ENCODE measurements at places on chromosomes 13 and 19.

DNA sequence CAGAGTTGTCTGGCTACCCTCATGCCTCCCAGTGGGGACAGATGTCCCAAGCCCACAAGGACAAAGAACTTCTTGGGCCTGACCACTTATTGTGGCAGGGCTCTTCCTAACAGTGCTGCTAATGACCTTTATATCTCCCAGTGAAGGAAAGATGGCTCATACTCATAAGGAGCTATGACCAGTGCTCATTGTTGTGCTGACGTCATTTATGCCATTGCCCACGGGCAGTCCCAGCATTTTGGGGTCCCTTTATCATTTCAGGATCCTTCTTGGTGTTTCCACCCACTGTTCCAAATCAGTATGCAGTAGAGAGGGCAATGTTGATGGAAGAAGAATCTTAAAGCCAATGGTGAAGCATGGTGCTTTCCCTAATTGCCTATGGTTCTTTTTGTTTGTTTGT is 1640.0 kb upstream of the PRR20A start:
- DNase-seq = no peak

- no peak for DNase-seq
Measured at GRCh38 chr19:55156202-55157063, 1.1 kb downstream of the TNNI3 start.

- no peak for DNase-seq
Measured at GRCh38 chr19:47258434-47258833, 2.1 kb downstream of the CCDC9 start.

GRCh38 chr19:45901432-45901911 is 941 bp downstream of the MYPOP start:
- no peak for DNase-seq

- DNase-seq = no peak
Measured at GRCh38 chr13:112733112-112733511, 43.3 kb downstream of the ATP11A start.

DNA sequence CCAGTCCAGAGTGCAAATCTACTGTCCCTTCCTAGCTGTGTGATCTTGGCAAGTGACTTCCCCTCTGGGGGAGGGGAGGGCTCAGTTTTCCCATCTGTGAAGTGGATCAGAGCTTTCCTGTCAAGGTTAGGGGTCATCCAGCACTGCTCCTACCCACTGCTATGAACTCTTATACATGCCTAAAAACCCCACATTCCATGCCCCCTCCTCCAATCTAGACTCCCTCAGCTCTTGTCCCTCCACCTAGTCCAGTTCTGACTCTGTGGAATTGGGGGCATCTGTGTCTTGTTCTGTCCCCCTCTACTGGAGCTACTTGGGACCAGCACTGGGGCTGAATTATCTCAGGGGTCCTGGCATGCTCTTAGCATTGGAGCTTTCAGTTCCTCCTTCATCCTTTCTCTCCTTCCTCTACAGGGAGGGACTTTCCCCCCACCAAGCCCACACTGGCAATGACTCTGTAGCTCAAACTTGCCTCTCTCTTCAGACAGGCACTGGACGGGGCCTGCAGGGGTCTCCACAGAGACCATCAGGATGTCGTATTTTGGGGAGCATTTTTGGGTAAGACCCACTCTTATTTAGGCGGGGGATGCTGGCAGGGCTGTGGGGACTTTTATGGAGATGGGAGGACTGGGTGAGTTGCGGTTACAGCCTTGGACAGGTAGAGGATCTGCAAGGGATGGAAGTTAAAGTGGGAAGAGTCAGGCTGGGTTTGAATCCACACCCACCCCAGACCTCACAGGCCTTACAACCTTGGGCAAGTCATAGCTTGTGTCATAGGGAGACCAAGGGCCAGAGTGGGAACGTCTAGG is 3.6 kb downstream of the FCHO1 start:
- DNase-seq = peak; percentile 70

- DNase-seq = no peak
Measured at GRCh38 chr19:5789886-5790558, 941 bp downstream of the DUS3L start.

DNA sequence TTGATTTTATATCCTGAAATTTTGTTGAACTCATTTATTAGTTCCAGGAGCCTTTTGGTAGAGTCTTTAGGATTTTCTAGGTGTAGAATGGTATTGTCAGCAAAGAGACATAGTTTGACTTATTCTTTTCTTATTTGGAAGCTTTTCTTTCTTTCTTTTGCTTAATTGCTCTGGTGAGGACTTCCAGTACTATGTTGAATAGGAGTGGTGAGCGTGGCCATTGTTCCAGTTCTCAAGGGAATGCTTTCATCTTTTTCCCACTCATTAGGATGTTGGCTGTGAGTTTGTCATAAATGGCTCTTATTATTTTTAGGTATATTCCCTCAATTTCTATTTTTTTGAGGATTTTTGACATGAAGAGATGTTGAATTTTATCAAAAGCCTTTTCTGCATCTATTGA is 182.2 kb upstream of the SPRY2 start:
- DNase-seq = no peak

- peak; percentile 34 for DNase-seq
Measured at GRCh38 chr13:42041011-42041683, 7.3 kb upstream of the DGKH start.

DNA sequence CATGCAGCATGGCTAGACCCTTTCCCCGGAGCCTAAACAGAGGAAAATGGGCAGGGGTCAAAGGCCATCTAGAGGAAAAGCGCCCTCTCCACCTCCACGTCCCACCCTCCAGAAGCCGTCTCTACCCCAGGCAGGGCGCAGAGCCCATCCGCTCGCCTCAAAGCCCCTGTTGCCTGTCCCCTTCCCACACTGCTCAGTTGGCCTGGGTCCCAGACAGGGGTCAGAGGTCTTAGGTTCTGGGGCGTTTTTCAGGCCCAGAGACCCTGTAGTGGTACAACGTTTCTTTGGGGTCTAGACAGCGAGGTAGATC is 285 bp downstream of the TMEM143 start:
- no peak for DNase-seq

- DNase-seq = no peak
Measured at GRCh38 chr19:3480383-3481091, at the start of gene SMIM24. SMIM24 (minus strand) TSS chr19:3480525; CDS start chr19:3480463, 62 bp downstream.

DNA sequence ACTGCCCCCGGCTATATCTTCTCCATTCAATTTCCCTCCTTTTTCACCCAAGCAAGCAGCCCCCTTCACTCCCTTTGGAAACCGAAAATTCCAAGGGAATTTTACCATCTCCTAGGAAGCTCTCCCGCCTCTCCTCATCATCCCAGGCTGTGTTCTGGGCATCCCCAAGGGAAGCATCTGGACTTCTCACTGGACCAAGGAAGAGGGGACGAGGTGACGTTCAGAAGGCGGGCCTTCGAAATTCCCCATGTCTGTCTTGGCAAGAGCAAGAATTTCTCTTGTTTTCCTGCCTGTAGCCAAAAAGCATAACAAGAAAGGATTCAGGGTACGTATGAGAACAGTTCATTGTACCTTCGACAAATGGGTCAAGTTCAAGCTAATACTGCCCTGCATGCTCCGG is 6.1 kb downstream of the TPRX2 start:
- no peak for DNase-seq

DNA sequence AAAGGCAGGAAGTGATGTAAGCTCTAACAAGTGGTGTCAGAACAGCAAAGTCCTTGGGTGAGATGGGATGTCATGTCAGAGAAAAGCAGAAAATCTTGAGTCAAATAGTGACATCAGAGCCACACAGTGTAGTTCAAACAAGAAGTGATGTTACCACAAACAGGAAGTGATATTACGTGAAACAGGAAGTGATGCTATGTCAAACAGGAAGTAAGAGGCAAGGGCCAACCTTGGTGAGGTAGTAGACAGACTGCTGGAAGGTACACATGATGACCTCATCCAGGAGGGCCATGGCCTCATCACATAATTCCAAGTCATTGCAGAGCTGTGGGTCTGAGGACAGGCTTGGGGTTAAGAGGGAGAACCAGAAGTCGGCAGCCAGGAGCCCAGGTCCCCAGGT is 7.0 kb upstream of the MAMSTR start:
- DNase-seq = no peak

GRCh38 chr19:55098716-55099556 is 18.5 kb downstream of the PPP1R12C start:
- DNase-seq = no peak

DNA sequence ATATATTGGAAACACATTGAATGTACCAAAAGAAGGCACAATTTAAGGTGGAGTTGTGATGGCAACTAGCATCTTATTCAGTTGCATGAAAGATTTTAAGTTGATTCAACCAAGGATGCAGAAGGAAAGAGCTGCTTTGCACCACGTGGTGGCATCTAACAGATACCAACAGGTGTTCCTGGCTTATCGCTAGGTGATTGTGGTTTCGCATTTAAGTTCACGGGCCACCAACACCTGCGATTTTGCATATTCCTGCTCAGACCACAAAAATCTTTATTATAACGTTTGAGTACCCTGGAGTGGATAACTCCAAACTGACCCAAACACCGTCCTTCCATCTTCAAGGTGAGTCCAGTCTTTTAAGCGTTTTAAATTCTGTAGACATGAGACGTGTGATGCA is 45.3 kb downstream of the RGCC start:
- DNase-seq = no peak

DNA sequence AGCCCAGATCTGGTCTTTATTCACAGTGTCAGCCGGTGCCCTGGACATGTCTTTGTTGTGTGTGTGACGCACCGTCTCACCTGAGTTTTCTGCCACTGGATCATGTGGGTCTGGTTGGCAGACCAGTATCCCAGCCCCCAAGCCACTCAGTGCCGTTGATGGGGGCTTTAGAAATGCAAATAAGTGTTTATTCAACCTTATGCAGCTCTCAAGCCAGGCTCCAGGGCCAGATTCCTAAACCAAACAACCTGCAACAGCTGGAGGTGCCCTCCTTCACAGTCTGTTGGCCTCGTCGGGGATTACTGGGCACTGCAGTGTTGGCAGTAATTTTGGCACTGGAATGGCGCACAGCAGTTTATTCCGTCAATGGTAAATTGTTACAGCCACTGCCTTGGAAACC is 21.6 kb downstream of the FAM124A start:
- DNase-seq = no peak

DNA sequence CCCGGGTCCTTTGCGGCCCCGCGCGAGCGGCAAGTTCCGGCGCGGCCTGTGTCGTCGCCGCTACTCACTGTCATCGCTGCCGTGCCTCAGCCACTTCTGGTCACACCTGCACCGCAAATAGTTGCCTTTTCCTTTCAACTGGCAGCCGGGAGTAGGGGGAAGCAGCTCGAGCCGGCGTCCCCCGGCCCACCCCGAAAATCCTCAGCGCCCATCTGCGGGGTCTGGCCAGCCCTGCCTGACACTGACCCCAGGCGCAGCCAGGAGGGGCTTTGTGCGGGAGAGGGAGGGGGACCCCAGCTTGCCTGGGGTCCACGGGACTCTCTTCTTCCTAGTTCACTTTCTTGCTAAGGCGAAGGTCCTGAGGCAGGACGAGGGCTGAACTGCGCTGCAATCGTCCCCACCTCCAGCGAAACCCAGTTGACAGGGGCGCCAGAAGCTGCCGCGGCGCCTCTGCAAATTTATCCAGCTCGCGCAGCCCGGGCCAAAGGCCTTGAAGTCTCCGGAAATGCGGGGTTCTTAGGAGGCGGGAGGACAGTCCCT is 1.7 kb downstream of the PDX1 start:
- no peak for DNase-seq

DNA sequence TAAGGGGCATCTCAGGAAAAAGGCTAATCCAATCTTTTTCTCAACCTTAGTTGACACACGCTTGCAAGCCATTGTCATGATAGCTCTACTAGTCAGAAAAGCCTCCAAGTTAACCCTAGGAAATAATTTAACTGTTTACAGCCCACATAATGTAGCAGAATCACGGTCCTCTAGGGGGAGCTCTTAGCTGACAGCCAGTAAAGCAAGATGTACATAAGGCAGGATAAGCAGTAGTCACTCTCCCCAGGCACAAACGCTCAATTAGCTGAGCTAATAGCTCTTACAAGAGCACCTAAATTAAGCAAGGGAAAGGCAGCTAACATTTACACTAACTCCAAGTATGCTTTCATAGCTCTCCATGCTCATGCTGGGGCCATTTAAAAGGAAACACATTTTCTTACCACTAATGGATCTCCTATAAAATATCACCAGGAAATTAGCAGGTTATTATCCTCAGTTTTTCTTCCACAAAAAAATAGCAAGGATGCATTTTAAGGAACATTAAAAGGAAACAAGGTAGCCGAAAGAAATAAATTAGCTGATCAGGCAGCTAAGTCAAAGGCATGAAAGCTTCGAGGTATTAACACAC is 33.7 kb upstream of the ZSCAN5A start:
- DNase-seq = no peak

GRCh38 chr19:3119693-3120380 is 16.0 kb upstream of the GNA15 start:
- DNase-seq = peak; percentile 66

- no peak for DNase-seq
Measured at GRCh38 chr13:98576200-98576945, 534 bp downstream of the STK24 start.
